ENCODE measurements at places on chromosomes 7 and 10.

DNA sequence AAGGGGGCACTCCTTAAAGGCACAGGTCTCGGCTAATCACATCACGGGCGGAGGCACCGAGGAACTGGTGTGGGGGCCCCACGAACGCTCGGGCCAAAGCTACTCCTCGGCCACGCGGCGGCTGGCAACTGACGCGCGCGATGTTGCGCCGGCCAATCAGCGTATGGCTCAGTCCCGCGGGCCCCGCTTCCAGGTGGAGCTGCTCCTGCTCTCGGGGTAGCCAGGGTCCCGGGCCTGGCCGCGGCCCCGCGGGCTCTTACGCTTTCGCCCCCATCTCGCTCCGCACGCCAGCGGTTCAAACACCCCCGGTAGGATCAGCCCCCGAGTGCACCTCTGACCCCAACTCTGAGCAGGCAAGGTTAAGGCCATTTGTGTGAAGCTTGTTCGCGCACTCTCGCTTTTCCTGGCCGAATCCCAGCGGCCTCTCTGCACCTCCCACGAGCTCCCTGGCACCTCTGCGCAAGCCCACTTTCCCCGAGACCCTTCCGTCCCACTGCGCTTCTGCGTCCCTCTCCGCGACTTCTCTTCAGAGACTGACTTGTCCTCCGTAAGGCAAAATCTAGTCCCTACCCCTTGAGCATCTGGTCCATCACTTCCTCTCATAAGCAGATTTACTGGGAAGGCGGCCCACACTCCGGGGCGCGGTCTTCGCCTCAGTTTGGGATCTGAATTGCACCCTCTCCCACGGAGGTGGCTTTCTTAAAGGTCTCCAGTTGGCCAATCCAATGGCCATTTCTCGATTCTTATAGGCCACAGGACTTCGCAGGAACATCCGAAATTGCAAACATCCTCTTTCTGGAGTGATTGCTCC is 200.9 kb upstream of the TBX20 start:
- DNase-seq = no peak

DNA sequence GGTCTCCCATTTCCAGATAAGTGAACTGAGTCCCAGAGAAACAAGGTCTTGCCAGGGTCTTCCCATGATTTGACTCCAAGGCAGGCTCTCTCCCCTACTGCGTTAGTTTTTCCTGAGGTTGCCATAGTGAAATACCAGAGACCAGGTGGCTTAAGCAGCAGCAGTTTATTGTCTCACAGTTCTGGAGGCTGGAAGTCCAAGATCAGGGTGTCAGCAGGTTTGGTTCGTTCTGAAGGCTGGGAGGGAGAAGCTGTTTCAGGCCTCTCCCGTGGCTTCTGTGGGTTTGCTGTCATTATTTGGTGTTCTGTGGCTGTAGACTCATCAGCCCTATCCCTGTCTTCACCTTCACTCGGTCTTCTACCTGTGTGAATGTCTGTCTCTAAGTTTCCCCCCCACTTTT is 129.9 kb downstream of the GRK5 start:
- DNase-seq = no peak

DNA sequence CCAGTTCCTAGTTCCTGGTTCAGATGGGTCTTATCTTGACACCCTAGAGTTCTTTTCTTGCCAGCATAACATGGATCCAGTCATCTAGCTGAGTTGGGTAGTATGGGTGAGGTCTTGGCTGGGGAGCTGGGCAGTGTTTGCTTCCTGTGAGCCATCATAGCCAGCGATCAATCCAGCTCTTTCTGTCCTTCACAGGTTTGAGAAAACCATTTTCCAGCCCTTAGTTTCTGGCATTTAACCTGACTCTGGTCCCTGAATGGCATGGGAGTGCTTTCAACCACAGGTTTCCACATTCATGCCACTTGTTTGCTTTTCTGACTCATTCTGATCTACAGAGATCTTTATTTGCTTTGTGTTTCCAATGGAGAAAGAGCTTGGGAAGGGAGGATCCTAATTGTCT is 8.6 kb downstream of the SLC13A1 start:
- DNase-seq = peak; percentile 89

DNA sequence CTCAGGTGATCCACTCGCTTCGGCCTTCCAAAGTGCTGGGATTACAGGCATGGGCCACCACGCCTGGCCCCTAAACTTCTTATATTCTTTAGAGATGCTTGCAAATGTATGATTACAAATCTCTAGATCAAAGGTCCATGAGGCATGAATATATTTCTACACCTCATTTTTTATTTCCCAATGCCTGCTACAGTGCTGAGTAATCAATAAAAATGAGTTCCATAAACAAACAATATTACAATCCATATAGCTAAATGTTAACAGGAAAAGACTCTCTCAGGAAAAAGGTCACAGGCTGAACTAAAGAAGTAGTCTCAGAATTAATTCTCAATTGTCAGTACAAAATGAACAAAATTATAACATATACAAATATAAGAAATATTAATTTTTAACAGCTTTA is 90.8 kb downstream of the LMBR1 start:
- DNase-seq = no peak

- no peak for DNase-seq
These were observed 79.3 kb upstream of the MDFIC start for GRCh38 chr7:114842551-114843065.

DNA sequence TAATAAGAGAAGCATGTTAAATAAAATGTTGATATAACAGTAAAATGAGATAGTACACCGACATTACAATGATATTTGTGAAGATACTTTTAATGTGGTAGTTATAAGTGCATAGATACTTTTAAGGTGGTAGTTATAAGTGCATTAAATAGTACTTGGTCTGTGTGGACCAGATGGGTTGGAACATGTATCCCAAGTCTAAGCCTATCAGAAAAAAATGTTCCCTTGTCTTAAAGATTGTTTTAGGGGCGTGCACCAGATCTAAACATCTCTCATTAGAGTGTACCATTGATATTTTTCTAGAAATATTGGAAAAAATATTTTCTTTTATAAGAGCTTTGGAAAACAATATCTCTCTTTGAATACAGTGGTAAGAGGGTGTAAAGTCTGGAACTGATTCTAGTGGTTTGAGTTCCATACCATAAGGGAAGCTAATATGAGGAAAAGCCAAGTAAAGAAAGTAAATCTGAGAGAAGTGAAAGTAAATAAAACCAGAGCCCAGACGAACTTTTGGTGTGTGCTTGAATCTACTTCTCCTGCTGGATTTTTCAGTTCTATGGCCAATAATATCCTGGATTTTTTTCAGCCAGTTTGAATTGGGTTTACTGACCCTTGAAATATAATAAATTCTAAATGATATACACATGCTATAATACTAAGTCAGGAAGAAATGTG is 175.3 kb downstream of the MBL2 start:
- peak; percentile 16 for DNase-seq

GRCh38 chr10:70928140-70928539 is 39.8 kb upstream of the PCBD1 start:
- DNase-seq = no peak

GRCh38 chr7:21914671-21915070 is 31.0 kb downstream of the CDCA7L start:
- no peak for DNase-seq

DNA sequence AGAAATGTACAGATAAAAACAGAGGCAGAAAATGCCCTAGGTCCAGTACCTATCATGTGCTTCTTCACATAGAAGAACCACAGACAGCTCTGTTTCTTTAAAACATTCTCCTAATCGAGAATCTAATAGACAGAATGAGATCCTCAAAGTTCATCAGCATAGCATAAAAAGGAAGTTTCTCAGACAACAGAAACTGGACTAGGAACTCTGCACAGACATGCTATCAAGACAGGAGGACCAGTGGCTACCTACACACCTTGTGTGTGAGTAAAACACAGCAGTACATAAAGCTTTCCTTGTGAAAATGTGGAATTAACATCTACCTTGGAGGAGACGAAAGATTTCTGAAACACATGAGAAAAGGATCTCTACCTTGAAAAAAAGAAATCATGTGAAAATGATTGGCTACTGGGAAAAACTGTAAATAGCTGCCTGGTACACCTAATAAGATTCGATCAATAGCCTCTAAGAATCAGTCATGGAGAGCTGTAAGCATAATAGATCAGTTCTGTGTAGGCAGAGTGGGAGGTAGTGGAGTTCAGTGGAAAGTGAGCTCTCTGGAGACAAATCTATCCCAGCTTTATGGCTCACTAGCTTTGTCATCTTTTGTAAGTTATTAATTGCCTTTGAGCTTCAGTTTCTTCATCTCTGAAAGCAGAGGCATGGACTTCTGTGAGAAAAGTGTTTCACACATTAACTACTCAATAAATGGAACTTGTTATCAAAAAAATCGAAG is 26.7 kb downstream of the ELAPOR2 start:
- no peak for DNase-seq

DNA sequence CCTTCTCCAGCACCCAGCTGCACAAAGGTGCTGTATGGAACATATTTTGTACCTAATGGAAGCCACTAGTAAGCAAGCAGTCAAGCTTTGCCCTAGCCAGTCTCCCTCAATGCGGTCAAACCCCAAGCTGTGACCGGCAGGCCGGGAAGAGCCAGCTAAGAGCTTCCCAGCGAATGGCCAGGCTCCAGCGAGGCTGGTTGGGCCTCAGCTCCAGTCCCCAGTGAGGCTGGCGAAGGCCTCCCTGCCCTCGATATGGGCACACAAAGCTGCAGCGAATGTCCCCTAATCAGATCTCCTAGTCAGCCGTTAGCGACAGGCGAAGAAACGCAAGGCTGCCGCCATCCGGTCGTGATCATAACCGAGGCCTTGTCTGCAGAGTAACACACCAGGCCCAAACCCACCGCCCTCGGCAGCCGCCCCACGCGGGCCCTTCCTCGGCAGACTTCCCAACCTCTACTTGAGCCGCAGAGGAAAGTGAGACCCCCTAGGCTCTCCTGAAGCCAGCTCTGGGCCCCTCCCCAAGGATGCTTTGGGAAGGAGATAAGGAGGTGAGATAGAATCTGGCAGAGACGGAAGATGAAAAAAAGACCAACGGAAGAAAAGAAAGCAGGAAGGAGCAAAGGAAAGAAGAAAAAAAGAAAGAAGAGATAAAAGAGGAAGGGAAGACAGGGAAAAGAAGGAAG is 3.1 kb upstream of the HOXA9 start:
- DNase-seq = peak; percentile 71

GRCh38 chr7:5692845-5693278 is 88.6 kb downstream of the RNF216 start:
- peak; percentile 64 for DNase-seq

GRCh38 chr7:41862261-41862660 is 159.4 kb upstream of the INHBA start:
- no peak for DNase-seq

GRCh38 chr10:62594093-62594520 is 210.4 kb upstream of the ADO start:
- peak; percentile 67 for DNase-seq

- DNase-seq = no peak
These were observed 14.4 kb downstream of the NUDT1 start for GRCh38 chr7:2256306-2257045.

GRCh38 chr10:28058746-28059145 is 59.9 kb upstream of the ODAD2 start:
- DNase-seq = no peak

- no peak for DNase-seq
These were observed 45.6 kb downstream of the NHLRC2 start for GRCh38 chr10:113899952-113900598.

DNA sequence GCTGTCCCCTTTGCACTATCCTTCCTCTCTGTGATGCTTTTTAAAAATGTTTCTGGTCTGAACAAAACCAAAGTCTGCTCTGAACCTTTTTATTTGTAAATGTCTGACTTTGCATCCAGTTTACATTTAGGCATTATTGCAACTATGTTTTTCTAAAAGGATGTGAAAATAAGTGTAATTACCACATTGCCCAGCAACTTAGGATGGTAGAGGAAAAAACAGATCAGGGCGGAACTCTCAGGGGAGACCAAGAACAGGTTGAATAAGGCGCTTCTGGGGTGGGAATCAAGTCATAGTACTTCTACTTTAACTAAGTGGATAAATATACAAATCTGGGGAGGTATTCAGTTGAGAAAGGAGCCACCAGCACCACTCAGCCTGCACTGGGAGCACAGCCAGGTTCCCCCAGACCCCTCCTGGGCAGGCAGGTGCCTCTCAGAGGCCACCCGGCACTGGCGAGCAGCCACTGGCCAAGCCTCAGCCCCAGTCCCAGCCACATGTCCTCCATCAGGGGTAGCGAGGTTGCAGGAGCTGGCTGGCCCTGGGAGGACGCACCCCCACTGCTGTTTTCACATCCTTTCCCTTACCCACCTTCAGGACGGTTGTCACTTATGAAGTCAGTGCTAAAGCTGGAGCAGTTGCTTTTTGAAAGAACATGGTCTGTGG is 11.4 kb upstream of the CSGALNACT2 start:
- no peak for DNase-seq

DNA sequence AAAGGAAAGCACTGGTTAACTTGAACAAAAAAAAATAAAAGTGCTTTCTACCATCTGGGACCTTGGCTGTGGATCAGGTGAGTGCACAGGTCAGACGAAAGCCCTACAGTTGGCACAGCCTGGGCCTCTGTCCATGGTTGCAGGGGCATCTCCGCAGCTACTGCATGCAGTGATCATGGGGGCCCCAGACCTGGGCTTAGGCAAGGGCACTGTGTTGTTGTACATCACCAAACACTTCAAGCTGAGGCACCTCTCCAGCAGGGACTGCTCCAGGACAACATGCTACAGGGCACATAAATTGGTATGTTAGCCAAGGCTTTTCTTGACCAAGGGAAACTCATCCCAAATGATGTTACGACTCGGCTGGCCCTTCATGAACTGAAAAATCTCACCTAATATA is 23.5 kb downstream of the KLHL7 start:
- DNase-seq = no peak

- DNase-seq = no peak
These were observed 1.8 kb downstream of the PPP1R35 start for GRCh38 chr7:100434297-100435144.

DNA sequence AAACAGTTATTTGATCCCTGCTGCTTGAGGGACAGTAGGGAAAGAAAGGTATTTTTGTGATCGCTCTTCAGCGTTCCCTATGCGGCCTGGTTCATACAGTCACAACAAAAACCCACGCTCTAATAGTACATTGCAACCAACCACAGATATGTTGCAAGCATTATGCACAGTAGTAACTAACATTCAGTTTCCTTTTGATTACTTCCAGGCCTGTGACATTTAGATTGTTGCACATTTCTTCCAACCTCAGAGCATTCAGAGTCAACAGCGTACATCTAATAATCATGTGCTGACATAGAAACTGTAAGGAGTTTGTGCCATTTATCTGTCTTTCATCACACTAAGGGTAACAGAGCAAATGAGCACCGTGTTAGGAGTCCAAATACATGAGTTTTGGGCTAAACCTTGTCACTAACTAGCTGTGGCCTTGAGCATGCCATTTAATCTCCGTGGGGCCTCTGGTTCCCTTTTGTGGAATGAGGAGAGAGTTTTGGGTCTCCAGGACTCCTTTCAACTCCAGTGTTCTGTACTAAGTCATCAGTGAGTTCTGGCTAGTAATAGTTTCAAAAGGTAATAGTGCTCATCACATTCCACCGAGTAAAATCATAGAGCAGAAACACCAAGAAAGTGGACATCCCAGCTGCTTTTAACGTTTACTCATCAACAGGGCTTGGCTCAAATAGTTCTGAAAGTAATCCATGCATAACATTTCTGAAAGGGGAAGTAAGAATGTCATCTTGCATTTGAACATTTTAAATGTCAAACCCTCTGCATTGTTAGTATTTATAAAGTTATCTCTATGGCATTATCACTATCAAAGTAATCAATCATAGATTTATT is 99.0 kb upstream of the FZD1 start:
- peak; percentile 59 for DNase-seq

- DNase-seq = no peak
These were observed 5.7 kb downstream of the UPK3B start for GRCh38 chr7:76515999-76516443.

All from HT1080 (cell line).